Stimulated activated CD4-positive, alpha-beta T cell treated with anti-CD3 and anti-CD28 coated beads, Interleukin-1b, Interleukin-23, amount 100 ng/mL, for 1 hour (primary cell): ENCODE measurements at places on chromosomes 2 and 18.

DNA sequence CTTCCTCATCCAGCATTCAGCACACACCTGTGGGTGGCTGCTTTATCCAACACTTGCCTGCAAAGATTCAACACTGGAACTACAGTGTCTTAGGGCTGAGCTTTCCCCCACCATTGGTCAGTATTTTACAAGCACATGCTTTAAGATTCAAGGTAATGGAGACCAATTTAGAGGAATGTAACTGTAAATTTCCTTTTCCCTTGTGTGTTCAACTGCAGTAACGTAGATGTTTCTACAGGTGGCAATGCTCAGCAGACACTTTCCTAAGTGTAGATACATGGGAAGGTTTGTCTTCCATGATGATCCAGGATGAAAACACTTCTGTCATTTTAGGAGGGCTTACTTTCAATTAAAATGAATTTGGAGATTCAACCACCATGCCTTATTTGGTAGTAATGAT, 143.6 kb upstream of the PXDN start:
- no peak for DNase-seq

DNA sequence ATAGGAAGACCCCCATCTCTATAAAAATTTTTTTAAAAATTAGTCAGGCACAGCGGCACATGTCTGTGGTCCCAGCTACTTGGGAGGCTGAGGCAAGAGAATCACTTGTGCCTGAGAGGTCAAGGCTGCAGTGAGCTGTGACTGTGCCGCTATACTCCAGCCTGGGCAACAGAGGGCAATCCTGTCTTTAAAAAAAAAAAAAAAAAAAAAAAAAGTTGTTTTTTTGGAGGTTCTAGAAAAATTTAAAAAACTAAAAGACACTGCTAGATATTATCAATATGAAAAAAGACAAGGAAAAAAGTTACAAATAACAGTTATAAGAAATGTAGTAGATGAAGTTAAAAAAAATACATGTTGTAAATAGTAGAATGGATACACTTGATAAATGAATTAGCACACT, 56.1 kb upstream of the C2orf15 start:
- DNase-seq = no peak

DNA sequence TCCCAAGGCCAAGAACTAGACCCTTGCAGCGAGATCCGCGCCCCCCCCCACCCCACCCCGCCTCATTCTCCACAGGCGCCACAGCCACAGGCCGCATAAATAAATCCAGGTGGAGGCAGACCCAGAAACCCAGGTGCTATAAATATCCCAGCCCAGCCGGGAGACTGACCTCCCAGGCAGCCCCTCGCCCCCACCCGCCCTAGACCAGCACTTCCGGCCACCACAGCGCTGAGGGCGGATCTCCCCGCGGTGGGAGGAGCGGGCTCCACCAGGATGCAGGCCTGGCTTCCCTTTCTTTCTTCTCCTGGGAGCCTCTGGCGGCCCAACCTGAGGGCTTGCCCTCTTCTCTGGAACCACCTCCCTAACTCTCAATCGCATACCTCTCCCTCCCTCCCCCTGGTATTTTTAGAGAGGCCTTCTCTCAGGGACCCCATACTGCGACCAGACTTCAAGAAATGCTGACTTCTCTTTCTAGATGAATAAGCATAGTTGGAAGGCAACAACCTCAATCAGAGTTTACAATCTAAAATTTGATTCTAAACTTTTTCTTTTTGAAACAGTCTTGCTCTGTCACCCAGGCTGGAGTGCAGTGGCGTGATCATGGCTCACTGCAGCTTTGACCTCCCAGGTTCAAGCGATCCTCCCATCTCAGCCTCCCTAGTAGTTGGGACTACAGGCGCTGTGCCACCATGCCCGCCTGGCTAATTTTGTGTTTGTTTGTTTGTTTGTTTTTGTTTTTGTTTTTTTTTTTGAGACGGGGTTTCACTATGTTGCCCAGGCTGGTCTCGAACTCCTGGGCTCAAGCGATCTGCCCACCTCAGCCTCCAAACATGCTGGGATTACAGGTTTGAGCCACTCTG, 55.0 kb downstream of the PKDCC start:
- no peak for DNase-seq

DNA sequence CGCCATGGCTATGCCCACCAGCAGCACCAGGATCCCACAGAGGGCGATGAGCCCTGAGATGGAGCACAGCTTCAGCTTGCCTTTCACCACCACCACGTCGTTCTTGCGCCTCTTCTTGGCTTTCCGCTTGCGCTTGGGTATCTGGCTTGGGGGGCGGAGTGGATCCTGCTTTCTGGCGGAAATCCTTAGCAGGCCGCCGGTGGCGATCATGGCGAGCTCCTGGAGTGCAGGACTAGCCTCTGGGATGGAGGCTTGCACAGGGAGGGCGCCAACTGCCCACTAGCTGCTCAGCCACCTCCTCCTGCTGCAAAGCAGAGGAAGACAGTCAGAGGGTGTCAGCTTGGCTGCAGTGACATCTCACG, 3.5 kb downstream of the TMEM200C start:
- no peak for DNase-seq

DNA sequence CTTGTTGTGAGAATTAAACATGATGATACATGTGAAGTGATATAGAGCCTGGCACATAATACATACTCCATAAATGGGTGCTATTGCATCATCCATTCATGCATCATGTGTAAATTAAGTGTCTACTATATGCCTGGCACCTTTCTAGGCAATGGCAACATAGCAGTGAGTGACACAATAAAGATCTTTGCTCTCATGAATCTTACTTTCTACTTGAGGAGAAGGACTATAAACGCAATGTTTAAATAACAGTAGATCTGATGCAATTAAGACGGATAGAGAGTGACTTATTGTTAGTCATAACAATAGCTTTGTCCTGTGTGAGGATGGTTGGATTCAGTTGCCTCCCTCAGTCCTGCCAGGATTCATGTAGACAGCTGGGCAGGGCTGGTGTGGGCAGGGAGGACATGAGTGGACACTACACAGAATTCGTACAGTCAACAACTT, 88.4 kb upstream of the NPAS2 start:
- DNase-seq = no peak

DNA sequence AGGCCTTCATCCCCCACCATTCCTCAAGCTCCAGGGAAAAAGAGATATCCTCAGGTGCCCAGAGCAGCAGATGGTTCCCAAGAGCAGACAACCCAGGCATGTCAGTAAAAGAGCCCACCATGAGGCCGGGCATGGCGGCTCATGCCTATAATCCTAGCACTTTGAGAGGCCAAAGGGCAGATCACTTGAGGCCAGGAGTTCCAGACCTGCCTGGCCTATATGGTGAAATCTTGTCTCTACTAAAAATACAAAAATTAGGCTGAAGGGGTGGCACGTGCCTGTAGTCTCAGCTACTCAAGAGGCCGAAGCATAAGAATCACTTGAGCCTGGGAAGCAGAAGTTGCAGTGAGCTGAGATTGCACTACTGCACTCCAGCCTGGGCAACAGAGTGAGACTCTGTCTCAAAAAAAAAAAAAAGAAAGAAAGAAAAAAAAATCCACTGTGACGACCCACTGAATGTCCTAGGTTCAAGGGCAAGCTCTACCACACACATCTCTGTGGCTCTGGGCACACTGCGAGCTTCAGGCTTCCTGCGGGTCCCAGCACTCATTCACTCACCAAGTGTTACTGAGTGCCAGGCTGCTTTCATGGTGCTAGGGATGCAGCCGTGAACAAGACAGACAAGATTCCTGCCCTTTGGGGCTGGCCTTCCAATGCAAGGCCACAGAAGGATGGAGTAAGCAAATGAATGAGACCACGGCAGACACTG, 6.5 kb upstream of the DUSP2 start:
- DNase-seq = no peak

DNA sequence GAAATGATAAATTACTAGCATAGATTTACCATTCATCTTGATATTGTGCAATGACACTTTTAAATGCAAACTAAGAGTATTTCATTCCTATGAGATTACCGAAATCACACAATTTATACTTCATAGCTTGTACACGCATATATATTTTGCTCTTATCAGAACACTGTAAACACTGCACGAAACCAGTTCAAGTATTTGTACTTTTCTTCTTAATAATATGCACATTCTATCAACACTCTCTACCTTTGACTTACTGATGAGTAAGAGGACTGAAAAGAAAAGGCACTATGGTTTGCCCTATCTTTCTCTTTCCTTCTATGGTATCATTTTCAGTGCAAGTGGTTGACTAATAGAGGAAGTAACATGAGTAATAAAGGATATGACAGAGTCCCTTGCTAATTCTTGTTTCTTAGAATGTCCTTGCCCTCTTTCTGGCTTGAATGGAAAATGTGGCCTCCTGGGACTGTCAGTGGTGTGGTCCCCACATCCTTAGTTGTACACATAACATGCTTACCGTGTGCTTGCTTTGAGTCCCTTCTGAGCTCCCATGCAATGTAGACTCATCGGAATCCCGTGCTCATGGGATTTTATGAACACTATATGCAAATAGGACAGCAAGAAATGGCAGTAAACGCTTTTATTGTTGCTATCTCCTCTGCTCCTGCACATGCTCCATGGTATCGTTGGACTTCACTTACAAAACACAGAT, 363.5 kb upstream of the TNP1 start:
- DNase-seq = no peak

DNA sequence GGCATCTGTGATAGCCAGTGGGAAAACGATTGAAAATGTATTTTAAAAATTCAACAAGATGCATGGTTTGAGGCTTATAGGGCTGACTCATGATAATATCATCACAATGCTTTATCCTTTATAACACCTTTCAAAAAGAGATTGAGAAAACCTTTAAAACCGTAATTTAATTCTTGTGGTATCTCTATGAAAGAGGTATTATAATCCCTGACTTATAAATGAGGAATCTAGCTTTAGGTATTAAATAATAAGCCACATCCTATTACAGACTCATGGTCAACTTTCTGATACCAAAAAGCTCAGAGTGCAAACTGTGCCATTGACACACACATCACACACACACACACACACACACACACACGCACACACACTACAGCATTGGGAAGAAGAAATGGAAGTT, 134.6 kb upstream of the RAB12 start:
- DNase-seq = no peak

- no peak for DNase-seq
Measured at GRCh38 chr2:47033102-47033880, 117.7 kb upstream of the MCFD2 start.

DNA sequence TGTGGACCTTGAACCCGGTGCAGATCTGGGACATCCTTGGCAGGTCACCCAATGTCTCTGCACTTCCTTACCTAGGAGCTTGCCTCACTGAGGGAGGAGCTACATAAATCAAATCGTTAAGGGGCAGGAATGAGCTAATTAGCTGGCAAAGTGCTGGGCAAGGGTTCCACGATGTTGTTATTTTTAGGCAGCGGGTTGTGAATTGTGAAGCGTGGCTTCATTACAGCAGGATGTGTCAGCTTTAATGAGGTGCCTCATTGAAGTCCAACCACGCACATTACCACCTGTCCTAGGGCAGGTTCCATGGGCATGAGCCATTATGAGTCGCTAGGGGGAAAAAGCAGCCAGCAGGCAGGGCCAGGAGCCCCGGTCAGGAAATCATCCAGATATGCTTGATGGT, 127.0 kb upstream of the AGAP1 start:
- DNase-seq = no peak

- DNase-seq = no peak
Measured at GRCh38 chr2:179574061-179574519, 287.3 kb downstream of the ZNF385B start.

DNA sequence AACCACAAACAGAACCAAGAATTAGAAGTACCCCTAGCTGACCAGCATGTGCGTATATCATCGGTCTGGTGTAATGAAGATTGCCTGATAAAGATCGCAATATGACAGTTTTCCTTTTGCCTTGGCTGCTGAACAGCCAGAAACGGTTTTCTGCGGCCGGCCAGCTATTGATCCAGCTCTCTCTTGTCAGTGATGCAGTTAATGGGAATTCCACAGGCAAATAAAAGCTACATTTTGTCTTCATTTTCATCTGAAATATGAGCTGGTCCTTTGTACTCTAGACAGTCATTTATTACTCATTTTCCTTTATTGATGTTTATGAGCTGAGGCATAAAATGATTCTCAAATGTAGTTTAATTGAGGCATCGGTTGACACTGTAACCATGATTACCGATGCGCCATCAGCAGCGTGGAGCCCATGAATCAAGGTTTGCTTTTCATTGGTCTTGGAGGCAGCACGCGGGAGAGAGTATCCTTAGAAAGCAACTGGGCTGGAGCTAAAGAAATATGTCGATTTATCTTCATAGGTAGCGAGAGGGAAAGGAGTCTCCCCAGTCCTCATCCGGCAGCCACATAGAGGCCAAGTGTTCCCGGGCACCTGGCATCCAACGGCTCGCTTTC, 535.2 kb downstream of the GALR1 start:
- DNase-seq = no peak

GRCh38 chr2:191291471-191291870, 46.3 kb downstream of the MYO1B start:
- no peak for DNase-seq

DNA sequence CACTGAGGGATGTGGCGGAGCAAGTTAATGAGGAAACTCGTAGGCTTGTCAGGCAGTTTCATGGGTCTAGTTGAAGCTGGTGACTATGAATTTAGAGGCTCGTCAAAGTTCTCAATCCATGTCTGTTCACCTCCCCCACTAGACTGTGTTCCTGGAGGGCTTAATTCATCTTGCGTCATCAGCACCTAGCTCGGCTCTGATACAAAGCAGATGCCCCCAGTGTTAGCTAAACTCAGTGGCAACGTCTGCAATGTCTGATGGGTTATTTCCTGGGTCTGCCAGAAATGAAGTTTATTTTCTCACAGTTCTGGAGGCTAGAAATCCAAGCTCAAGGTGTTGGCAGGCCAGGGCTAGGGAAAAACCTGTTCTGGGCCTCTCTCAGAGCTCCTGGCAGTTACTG, 140.6 kb downstream of the PID1 start:
- no peak for DNase-seq

- DNase-seq = no peak
Measured at GRCh38 chr18:56200381-56200911, 437.9 kb downstream of the TXNL1 start.

DNA sequence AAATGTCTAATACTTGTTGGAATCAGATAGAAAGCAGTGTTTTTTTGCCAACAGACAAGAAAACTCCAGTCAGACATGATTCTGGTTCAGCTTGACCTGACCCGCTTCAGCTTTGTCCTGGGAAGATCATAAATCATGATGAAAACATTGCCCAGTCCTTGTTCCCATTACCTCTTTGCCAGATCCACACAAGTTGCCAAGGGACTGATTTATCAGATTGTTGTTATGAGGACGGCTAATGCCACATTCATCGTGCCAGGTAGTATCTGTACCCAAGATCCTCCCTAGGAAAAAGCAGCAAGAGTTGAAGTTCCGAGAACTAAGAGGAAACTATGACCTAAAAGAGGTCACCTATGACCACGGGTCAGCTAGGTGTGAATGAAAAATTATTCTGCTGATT, 39.0 kb downstream of the SLC40A1 start:
- DNase-seq = no peak

GRCh38 chr2:138893746-138894145, 113.6 kb upstream of the NXPH2 start:
- no peak for DNase-seq
